ENCODE measurements at places on chromosomes 16 and 17.

GRCh38 chr17:32516450-32516849, 29.7 kb downstream of the CDK5R1 start:
- DNase-seq = no peak

- DNase-seq = peak; percentile 28
These were observed at the start of gene LASP1NB for GRCh38 chr17:38925263-38925995. Gene LASP1NB, plus strand, starts transcription at chr17:38925614.

DNA sequence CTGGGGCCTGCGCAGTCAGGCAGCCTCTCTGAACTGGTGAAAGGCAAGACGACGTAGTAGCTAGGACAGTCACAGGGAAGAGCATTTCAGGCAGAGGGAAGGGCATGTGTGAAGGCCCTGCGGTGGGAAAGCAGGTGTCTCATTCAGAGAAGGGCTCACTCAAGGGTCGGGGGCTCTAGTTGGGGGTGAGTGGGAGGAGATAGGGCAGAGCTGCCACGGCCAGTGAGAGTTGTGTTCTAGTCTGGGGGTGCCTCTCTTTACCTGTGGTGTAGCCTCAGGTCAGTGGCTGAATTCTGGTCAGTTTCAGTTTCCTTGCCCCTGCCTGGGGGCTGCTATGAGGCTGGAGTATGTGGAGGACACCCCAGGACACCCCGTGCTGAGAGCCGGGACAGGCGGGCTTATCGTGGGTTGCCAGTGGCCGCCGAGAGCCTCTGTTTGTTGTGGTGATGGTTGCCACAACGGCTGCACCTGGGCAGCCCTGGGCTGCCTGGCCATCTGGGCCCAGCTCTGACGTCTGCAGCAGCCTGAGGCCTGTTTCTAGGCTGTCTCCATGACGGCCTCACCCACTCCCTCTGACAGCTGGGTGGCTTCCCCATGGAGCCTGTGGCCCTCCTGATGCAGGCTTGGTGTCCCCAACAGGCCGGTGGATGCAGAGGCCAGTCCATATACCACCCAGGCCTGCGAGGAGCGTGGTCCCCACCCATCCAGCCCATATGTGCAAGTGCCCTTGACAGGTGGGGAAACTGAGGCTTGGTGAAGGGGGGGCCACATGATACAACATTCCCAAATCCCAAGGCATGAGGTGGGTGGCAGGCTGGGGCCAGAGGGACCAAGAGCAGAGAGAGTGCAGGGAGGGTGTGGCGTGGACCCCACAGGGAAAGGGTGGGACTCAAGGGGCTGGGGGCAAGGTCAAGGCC, 10.8 kb downstream of the MAP2K3 start:
- no peak for DNase-seq

DNA sequence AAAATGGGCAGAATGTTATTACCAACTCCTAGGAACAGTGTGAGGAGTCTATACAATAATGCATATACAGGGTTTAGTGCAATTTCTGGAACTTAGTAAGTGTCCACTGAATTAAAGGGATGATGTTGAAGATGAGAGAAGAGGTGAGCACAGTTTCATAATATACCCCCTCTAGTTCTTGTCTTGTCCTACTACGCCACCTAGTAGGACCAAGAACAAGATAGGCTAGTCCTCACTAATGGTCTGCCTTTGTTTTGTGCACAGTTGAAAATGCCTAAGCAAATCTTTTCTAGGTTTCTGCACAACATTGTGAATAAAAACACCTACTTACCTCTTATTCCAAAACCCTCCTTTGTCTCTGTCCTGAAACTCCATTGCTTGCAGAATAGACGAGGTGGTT, 670.2 kb downstream of the CDH8 start:
- no peak for DNase-seq

GRCh38 chr16:73000020-73000906, 47.7 kb downstream of the ZFHX3 start:
- peak; percentile 29 for DNase-seq

DNA sequence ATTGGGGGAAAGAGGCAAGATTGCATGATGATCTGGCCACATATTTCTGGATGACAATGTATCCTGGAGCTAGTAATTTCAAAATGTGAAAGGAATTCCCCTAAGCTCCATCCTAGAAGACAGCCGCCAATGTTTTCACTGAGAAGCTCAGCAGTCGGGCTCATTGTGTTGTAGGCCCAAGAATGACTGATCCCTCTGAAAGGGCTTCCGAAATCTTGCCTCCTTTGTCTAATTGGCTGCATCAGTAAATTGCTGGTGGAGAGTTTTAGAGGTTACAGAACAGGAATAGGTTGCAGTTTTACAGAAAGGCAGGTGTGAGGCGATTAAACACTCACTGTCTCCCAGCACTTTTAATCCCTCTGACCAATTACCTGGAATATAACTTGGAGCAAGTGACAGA, 464.1 kb upstream of the SALL1 start:
- DNase-seq = no peak

- DNase-seq = peak; percentile 20
These were observed at the start of gene DNASE1L2 for GRCh38 chr16:2236337-2237101. Gene DNASE1L2, plus strand, starts transcription at chr16:2236444. Its CDS starts 373 bp downstream, at chr16:2236817.

DNA sequence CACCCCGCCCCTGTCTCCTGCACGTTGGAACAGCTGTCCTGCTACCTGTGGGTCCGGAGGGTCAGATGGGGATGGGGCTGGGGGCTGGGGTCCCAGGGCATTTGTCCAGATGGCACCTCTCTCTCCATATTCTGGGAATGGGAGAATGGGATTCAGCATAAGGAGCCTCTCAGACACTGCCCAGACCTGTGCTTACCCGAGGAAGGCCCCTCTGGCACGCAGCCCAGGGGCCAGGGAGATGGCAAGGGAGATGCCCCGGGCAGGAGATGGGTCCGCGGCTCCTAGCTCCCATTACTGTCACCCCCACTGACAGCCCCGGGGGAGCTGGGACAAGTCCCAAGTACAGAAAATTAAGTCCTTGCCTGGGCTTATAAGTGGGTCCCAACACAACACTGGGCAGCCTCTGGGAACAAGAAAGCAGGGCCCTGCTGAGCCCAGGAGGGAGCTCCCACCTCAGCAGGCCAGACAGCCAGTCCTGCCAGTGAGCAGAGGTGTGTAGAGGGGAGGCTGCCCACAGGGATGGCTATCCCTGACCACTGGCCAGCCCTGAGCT, 1.8 kb downstream of the VASN start:
- DNase-seq = no peak

GRCh38 chr16:14125000-14125681, 54.0 kb downstream of the MRTFB start:
- DNase-seq = no peak
